Left ventricle myocardium inferior (tissue), 1 donor: ENCODE measurements at places on chromosomes 7 and 10. TPM values are rescaled to one million over a fixed set of nuclear protein-coding genes. Genes with fewer than 3 reads are reported as not detected.

GRCh38 chr7:7146837-7147236 lies 35.5 kb upstream of the C1GALT1 start:
- no peak overlapping the region for H3K4me3 ChIP-seq
- peaks cover 7% of the 10 kb centered on the region for H3K4me1 ChIP-seq
- H3K36me3 ChIP-seq, result no peaks in the 10 kb centered on the region
- DNase-seq, result no peak

DNA sequence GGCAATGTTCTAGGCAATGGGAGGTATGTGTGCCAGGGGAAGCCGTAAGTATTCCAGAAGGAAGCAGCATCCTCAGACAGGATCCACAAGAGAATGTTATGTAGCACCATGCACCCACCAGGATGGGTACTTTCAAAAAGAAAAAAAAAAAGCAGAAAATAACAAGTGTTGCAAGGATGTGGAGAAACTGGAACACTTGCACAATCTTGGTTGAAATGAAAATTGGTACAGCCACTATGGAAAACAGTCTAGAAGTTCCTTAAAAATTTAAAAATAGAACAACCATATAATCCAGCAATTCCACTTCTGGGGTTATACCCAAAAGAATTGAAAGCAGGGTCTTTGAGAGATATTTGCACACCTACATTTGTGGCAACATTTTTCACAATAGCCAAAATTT lies 20.2 kb downstream of the C10orf71 start:
- no peak overlapping the region for H3K27ac ChIP-seq
- DNase-seq, result no peak
- peaks cover 62% of the 10 kb centered on the region for H3K4me1 ChIP-seq
- H3K36me3 ChIP-seq, result peaks cover 3% of the 10 kb centered on the region
- H3K27me3 ChIP-seq, result no peaks in the 10 kb centered on the region
- no peak overlapping the region for H3K4me3 ChIP-seq

Gene PAX2
- total RNA-seq, result not detected

Gene AHCYL2
- total RNA-seq, result 6.0 TPM

DNA sequence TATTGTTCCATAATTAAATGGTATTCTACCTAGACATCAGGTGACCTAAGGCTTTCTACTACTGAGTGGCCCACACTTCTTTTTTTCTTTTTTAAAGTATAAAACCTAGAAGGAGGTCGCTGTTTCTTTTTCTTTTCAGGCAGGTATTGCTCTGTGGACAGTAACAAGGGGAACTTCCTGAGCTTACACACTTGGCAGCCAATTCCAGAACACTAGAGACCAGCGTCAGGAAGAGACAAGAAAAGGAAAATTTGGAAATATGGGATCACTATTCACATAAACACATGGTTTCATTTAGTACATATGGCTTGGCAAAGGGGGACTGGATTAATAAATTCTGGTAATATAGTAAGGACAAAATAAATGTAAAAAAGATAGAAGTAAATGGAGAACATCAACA lies 141.9 kb downstream of the RSU1 start:
- no peak overlapping the region for H3K27ac ChIP-seq
- peaks cover 8% of the 10 kb centered on the region for H3K36me3 ChIP-seq
- no peaks in the 10 kb centered on the region for H3K4me1 ChIP-seq
- H3K4me3 ChIP-seq, result no peak overlapping the region
- no peak for DNase-seq

DNA sequence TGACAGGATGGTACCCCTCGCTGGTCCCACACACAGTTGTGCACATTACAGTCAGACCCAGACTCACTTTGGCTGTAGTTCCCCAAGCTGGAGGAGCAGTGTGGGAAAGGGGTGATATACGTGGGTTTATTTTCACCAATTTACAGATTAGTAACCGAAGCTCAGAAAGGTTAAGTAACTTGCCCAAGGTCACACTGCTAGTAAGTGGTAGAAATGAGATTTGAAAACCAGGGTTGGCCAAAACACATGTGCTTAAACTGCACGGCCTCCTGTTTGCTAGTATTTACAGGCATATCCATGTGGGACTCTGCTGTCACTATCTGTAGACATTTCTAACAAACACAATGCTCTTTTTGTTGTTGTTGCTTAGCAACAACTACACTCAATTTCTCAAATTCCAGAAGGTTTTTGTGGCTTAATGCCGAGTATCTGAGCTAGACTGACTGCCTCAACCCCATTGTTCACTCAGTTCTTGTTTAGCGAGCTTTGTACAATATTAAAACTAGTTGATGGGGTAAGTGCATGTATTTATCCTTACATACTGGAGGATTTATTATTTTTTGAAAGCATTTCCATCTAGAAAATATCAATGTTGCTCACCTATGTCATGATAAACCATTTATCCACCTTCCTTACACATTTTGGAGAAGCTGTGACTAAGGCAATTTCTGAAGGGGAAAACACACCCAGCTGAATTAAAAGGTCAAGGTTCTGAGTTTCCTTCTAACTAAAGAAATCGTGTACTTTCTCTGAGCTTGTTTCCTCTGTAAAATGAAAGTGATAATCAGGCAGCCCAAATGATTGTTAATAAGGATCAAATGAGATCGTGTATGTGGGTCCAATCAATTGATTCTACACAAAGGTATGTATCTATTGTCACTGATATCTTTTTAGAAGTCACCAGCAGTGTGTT lies 5.3 kb upstream of the TMEM139 start:
- DNase-seq, result no peak
- H3K36me3 ChIP-seq, result no peaks in the 10 kb centered on the region
- H3K4me3 ChIP-seq, result peak overlapping the region; percentile 41
- peaks cover 33% of the 10 kb centered on the region for H3K4me1 ChIP-seq
- H3K27me3 ChIP-seq, result no peaks in the 10 kb centered on the region

Gene SFXN3
- 13.4 TPM for total RNA-seq

- H3K36me3 ChIP-seq, result no peaks in the 10 kb centered on the region
- H3K4me3 ChIP-seq, result no peak overlapping the region
- H3K27ac ChIP-seq, result no peak overlapping the region
- H3K4me1 ChIP-seq, result no peaks in the 10 kb centered on the region
Observed at GRCh38 chr10:21449288-21449966, 76.1 kb downstream of the SKIDA1 start.

- no peak overlapping the region for H3K4me3 ChIP-seq
- no peak for DNase-seq
- no peak overlapping the region for H3K27ac ChIP-seq
- H3K36me3 ChIP-seq, result peaks cover 9% of the 10 kb centered on the region
Observed at GRCh38 chr10:43156590-43157341, 18.5 kb downstream of the CSGALNACT2 start.

DNA sequence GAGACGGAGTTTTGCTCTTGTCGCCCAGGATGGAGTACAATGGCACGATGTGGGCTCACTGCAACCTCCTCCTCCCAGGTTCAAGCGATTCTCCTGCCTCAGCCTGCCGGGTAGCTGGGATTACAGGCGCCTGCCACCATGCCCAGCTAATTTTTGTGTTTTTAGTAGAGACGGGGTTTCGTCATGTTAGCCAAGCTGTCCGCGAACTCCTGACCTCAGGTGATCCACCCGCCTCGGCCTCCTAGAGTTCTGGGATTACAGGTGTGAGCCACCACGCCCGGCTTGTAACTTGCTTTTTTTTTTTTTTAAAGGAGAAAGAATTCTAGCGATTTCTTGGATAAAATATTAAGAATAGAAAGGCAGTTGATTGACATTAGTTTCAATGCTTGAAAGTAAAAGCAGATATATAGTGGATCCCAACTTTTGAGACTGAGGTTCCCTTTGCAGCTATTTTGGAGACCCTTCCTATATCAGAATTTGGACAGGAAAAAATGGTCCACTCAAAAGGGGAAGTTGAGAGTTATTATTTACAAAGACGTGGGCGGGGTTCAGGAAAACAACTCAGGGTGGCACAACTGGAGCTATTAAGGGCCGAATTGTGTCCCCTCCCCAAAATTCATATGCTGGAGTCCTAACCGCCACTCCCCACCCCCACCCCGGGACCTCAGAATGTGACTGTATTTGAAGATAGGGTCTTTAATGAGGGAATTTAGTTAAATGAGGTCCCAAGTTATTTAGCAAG lies 1.3 kb upstream of the ERCC6 start:
- no peaks in the 10 kb centered on the region for H3K36me3 ChIP-seq
- H3K27me3 ChIP-seq, result no peaks in the 10 kb centered on the region
- H3K4me1 ChIP-seq, result peaks cover 45% of the 10 kb centered on the region

DNA sequence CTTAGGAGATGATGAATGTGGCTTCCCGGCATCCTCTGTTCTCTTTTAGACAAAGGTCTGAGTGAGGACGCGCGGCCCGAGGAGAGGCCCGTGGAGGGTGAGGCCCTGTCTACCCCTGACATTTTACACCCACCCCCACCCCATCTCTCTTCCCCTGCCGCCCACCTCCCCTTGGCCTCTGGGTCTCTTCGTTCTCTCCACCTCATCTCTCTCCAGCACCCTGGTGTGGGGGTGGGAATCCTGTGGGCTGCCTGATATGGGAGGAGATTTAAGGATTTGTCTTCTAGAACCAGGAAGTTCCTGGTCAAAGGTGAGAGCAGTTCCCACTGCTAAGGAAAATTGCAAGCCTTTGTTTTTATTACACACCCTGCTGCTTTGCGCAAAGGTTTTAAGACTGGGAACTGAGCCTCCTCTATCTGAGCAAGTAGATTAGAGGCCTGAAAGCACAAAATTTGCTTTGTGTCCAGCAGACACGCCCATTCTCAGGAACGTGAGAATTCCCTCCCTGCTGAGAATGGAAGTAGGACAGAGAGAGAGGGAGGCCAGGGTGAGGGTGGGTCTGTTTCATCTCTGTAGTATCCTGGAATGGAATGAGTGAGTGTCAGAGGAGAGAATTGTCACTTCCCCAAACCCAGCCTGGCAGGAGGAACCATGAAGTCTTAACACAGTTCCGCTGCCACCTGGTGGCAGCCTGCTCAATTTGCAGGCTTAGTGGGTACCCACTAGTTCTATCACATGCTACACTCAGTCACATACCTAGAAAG lies 91.2 kb downstream of the GTF2IRD1 start:
- DNase-seq, result no peak
- H3K4me3 ChIP-seq, result no peak overlapping the region
- peaks cover 25% of the 10 kb centered on the region for H3K36me3 ChIP-seq
- no peak overlapping the region for H3K27ac ChIP-seq
- no peaks in the 10 kb centered on the region for H3K27me3 ChIP-seq

- H3K4me3 ChIP-seq, result no peak overlapping the region
Observed at GRCh38 chr7:84336766-84337165, 142.2 kb upstream of the SEMA3A start.

DNA sequence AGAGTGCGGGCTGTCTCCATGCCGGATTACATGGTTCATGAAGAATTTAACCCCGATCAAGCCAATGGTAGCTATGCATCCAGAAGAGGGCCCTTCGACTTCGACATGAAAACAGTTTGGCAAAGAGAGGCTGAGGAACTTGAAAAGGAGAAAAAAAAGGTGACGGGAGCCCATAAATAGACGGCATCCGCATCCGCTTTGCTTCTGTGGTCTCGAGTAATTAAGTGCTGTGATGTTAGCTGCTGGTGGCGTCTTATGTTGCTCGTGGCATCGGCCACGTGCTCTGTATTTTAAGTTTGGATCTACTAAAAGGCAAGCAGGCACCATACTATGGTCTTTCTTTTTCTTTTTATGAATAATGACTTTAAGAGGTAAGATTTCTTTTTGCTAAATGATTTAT lies 11.1 kb downstream of the C7orf57 start:
- H3K27me3 ChIP-seq, result no peaks in the 10 kb centered on the region
- no peaks in the 10 kb centered on the region for H3K4me1 ChIP-seq
- no peak for DNase-seq
- no peak overlapping the region for H3K4me3 ChIP-seq
- H3K27ac ChIP-seq, result no peak overlapping the region

- peaks cover 61% of the 10 kb centered on the region for H3K4me1 ChIP-seq
- no peak for DNase-seq
- H3K27me3 ChIP-seq, result peaks cover 10% of the 10 kb centered on the region
Observed at GRCh38 chr10:129912986-129913695, 50.9 kb downstream of the EBF3 start.

DNA sequence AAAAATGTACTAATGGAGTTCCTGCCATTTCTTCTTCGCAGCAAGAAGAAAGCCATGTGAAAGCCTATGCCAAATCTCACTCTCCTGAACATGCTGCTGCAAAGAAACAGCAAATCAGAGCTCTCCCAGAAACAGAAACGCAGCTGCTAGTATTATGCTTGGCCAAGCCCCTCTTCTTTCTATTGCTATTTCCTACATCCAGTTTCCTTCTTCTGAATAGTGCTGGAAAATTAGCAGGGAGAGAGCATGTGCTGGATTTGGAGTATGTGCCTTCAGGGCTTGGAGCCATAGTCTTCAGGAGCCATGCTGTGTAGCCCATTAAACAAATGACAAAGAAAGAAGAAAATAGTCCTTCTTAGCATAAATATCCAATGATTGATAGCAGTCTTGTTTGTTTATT lies 852.0 kb upstream of the PHF14 start:
- no peaks in the 10 kb centered on the region for H3K36me3 ChIP-seq
- DNase-seq, result no peak
- H3K4me1 ChIP-seq, result peaks cover 25% of the 10 kb centered on the region

DNA sequence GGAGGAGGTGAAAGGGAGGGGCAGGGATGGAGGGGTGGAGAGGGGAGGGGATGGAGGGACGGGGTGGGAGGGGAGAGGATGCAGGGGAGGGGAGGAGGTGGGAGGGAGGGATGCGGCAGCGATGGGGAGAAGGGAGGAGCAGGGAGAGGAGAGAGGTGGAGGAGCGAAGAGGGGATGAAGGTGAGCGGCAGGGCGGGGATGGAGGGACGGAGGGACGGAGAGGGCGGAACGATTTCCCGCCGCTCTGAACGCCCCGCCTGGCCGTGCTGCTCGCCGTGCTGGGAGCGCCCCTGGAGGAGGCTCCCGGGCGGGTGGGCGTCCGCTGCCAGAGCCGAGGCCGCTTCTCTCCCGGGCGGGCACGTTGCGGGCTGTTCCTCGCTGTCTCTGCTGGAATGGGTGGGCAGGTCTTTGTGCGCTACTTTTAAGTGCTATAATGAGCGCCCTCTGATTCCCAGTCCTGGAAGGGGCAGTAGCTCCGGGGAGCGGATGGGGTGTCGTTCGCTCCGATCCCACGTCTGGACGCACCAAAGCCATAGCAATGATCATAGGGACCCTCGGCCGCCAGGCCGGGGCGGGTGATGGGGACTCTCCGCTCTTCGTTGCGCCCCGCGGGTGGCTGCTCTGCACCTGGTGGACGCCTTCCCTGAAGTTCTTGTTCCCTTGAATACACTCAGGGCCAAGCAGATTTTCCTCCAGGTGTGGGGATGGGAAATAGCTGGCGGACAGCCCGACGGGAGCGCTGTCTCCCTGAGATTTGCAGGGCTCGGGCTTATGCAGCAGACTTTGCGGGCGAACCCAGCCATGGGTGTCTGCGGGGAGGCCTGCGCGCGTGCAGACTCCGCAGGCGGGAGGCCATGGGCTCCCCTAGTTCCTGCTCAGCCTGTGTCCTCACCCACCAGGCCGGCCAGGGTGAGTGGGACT lies 81.1 kb upstream of the CPXM2 start:
- H3K4me1 ChIP-seq, result peaks cover 6% of the 10 kb centered on the region
- no peak overlapping the region for H3K27ac ChIP-seq
- H3K4me3 ChIP-seq, result no peak overlapping the region
- peaks cover 96% of the 10 kb centered on the region for H3K27me3 ChIP-seq
- no peak for DNase-seq

Gene ADRA2A
- total RNA-seq, result 0.27 TPM

GRCh38 chr7:149865437-149865836 lies 8.3 kb upstream of the ATP6V0E2 start:
- H3K27me3 ChIP-seq, result no peaks in the 10 kb centered on the region
- DNase-seq, result no peak
- H3K27ac ChIP-seq, result no peak overlapping the region
